Cardiac fibroblast (primary cell): ENCODE measurements at places on chromosomes 2 and 18.

DNA sequence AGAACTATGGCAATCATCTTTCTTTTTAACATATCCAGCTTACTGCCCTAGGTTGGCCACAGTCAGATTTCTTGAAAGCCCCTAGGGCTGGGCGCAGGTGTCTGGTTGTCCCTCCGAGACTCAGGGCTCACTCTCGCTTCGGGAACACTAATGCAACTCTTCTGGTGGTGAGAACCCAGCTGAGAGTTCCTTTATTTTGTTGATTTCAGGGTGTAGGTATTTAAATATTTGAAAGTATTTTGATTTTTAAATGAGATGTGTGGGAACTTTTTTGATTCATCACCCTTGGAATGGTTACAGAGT, 40.7 kb downstream of the INPP4A start:
- no peak for DNase-seq

DNA sequence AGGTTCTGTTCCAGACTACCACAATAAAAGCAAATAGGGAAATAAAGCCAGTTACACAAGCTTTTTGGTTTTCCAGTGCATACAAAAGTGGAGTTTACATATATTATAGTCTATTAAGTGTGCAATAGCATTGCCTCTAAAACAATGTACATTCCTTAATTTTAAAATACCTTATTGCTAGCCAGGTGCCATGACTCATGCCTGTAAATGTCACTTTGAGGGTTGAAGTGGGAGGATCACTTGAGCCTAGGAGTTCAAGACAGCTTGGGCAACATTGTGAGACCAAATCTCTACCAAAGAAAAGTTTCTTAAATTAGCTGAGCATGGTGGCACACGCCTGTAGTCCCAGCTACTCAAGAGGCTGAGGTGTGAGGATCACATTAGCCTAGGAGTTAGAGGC, 52.9 kb upstream of the IMP4 start:
- no peak for DNase-seq

GRCh38 chr2:70967189-70967588, 11.2 kb upstream of the ANKRD53 start:
- no peak for DNase-seq

GRCh38 chr18:61991201-61991600, 98.4 kb upstream of the RNF152 start:
- peak; percentile 82 for DNase-seq
